Bladder microvascular endothelial cell (primary cell): ENCODE measurements at places on chromosomes 16 and 17. TPM values are rescaled to one million over a fixed set of nuclear protein-coding genes. Genes with fewer than 3 reads are reported as not detected.

The KRTAP4-4 gene
- not detected in 2 replicates for total RNA-seq

The EVPLL gene
- not detected in 2 replicates for total RNA-seq

The GAS2L2 gene
- not detected in 2 replicates for total RNA-seq

The MYH13 gene
- total RNA-seq, result not detected in 2 replicates

The ACBD4 gene
- total RNA-seq, result 2.6 and 3.9 TPM in 2 replicates

The TMC8 gene
- total RNA-seq, result under 0.01 and 0.16 TPM in 2 replicates

The MYH8 gene
- not detected in 2 replicates for total RNA-seq

The OMG gene
- total RNA-seq, result 6.0 TPM in 1 of 2 replicates, not detected in the other

The MLKL gene
- total RNA-seq, result 16.7 and 23.5 TPM in 2 replicates

The PDILT gene
- total RNA-seq, result not detected in 2 replicates
